Activated CD4-positive, alpha-beta T cell treated with anti-CD3 and anti-CD28 coated beads for 36 hours (primary cell): ENCODE measurements at places on chromosomes 7 and 10. TPM values are rescaled to one million over a fixed set of nuclear protein-coding genes. Genes with fewer than 3 reads are reported as not detected.
A peak's percentile ranks its signal among the peaks of the same experiment; 100 is the strongest.

The SPDYE1 gene
- total RNA-seq, result not detected

The CALML5 gene
- not detected for total RNA-seq

DNA sequence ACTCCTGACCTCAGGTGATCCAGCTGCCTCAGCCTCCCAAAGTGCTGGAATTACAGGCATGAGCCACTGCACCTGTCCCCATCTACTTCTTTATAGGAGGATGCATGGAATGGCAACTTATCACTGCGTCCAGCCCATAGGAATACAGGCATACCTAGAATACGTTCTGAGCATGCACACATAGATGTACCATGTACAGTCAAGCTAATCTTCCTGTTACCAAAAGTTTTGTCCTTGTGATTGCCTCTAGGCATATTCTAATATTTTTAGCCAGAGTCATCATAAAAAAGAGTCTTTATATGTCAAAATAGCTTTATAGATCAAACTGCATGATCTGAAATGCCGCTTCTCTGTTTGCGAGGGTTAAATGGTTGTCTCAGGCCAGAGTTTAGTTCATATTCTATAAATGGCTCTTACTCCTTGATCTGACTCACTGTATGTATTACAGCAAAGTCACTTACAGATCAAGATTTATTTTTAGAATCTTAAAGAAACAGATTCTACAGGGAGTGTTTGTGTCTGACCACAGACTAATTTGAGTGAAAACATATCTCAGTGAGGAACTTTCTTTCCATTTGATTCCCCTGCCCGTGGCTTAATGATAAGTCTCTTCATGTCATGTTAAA is 210.9 kb downstream of the CREB5 start:
- DNase-seq, result no peak

DNA sequence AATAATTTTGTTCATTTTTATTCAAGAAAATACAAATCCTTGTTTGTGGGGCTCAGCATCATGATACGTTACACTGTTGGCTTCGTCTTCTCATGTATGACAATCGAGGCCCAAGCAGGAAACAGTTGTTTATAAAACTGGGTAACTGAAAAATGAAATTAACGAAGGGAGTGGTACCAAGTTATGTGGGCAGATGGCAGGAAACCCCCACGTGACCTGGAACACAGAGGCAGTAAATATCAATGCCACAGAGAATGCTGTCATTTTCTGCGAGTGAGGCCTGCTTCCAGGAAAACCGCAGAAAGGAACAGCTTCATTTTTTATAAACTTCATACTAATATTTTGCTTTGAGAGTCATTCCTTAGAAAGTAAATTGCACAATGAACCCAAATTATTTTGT is 201.0 kb upstream of the ADARB2 start:
- DNase-seq, result peak; percentile 81

DNA sequence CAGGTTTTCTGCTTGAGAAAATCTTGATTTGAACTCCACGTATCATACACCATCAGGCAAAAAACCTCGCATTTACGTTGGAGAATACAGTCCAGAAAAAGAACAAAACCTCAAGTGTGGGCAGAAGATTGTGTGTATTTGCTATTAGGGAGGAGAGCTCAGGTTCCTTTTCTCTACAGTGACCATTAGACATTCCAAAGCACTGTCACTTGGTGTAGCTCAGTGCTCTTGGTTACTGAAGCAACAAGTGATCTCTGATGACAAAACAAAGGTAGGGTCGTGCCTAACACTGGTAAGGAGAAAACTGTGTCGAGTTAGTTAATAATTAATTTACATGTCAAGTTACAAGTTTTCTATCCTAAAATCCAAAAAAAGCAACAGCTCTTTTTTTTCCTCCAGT is 72.6 kb downstream of the C1GALT1 start:
- no peak for DNase-seq

DNA sequence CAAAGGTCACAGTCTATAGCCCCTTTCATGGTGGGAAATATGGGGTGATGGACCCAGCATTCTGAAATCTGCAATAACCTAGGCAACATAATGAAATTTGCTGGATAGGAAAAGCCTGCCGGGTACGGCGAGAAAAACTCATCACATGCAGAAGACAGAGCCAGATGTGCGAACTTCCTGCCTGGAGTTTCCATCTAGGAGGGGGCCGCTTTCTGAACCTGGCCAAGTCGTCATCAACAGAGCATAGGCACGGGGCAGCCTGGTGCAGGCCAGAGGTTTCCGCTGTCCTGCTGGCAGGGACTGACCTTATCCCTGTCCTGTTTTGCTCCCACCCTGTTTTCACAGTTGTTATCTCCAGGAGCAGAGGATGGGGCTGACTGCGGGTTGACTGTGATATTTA is 27.4 kb downstream of the CCDC3 start:
- no peak for DNase-seq
